ENCODE measurements at places on chromosomes 2 and 18.
A peak's percentile ranks its signal among the peaks of the same experiment; 100 is the strongest.

DNA sequence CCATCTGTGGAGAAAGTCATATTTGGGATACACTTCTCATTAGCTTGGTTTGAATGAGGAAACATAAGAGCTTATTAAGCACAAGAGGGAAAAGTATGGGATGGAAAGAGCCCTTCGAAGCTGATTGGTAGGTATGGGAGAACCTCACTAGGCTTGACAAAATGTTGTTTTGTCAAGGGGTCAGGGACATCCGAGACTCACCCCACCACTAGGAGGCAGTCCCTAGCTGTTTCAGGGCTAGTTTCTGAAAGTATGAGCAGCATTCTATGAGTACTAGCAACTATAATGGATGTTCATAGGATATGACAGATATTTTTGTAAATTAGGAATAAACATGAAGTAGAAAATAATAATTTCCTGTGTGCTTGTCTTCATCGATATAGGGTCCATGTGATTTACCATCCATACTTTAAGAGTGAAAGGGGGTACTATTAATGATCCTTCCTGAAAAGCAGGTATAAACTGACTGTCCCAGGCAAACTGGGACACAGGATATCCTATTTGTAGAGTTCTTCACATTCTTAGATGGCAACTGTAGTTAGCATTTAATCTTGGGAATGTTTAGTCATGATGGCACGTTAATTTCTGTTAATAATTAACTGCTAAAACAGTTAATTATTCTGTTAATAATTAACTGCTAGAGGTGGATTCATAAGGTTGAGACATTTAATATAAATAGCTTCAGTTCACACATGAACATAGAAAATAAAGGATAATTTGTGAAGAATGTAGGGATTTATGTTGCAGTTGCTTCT is 28.4 kb downstream of the OTX1 start:
- DNase-seq = no peak

GRCh38 chr2:215794829-215795546 is 218.4 kb downstream of the MREG start:
- DNase-seq = no peak

DNA sequence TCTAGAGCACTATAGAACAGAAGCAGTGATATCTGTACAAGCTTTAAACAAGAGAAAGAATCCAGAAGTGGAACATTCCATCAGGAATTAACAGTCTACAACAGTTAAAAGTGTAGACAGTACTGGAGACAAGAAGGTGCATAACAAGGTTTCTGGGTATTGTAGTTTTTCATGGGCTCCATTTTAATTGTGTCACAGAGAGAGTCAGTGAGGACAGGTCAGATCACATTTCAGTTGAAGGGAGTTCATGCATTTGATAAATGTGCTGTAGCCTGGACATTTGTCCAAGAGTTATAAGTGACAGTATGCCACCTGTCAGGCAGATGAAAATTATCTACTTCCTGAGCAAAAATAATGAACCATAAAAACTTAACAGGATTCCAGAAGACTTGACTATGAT is 328.6 kb downstream of the CNTNAP5 start:
- DNase-seq = no peak

DNA sequence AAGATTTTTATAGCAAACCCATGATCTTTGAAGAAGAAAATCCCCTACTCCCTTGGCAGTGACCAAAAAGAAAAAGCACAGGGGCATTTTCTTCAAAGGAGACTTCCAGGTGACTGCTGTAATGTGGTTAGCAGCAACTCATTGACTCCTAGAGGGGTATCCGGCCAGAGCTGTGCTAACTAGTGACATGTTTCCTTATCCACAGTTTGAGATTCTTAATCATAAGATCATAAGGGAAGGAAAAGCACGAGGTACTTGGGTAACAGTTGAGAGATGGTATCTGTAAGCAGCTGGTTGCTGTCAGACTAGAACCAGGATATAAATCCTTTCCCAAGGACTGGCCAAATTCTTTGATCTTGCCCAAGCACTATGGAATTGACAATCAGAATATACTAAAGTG is 124.7 kb downstream of the MREG start:
- DNase-seq = no peak

DNA sequence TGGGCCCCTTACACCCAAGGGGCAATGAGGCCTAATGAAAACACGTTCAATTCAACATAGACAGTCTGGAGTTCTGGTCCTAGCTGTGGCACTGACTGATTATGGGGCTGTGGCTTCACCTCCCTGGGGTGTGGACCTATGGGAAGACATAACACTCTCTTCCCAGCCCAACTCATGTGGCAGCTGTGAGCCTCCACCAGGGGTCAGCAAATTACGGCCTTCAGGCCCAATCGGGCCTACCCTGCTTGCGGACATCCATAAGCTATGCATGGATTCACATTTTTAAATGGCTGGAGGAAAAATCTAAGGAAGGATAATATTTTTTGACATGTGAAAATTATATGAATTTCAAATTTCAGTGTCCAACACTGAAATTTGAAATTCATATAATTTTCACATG is 101.3 kb downstream of the LOXHD1 start:
- peak; percentile 15 for DNase-seq

DNA sequence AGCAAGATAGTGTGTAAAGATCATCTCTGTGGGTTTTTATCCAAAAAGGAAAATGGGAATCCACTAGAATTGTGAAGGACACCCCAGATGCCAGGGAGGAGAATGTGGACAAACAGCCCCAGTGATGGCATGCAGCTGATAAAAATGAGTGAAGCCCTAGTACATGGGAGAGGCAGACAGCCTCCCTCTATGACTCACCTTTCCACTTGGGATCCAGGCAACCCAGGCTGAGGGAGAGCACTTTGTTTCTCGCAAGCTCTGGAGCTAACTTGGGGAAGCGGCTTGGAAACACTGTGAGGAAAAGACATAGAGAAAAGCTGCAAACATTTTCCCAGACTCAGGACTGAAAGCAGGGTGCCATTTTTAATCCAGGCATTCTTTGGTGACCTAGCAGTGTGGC is 5.3 kb upstream of the FLACC1 start:
- DNase-seq = no peak

- no peak for DNase-seq
Observed at GRCh38 chr2:16351137-16351536, 314.5 kb downstream of the CYRIA start.

GRCh38 chr18:50117863-50118262 is 77.1 kb downstream of the MYO5B start:
- DNase-seq = peak; percentile 47

- no peak for DNase-seq
Observed at GRCh38 chr2:240277807-240278522, 137.5 kb upstream of the OTOS start.

DNA sequence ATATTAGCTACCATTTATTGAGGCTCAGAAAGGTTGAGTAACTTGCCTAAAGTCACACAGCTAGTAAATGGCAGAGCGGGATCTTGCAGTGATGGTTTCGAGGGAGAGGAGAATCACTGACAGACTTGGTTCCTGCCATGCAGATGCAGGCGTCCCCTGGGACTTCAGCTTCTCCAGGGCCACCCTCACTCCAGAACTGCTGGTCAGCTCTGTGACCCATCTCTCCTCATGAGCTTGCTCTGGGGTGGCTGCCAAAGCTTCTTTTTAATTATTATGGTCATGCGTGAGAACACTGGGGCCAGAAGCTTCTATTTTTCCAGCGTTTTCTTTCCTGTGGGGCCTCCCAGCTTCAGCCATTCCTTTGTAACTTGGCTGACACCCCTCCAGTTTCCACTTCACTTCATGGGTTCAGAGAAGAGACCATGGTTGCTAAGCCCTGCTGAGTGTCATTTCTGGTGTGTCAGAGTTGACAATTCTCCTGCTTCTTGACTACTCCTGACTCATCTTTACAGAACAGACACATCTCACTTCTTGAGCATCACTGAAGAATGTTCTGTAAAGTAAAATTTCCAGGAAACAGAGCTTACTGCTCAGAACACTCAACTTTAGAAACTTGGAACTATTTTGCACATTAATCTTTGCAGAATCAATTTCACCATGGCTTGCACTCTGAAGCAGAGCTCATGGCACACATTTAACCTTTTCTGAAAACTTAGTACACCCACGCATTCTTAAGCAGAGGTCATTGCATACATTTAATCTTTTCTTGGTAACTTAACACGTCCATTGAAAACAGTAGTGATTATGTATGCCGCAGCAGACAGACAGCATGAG is 70.4 kb downstream of the IL1R2 start:
- peak; percentile 90 for DNase-seq

DNA sequence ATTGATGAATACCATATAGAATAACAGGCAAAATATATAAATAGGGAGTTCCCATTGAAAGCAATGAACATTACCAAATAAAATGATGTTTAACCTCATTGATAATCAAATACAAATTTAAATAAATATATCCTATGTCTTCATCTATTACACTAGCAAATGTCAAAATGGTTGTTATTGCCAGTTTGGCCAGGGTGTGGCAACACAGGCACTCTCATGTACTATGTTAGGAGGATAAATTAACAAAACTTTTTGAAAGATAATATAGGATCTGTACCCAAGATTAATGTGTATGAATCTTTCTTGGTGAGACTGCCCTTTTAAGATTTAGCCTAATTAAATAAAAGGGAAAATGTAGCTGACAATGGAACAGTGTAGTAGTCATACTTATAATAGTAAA is 659.3 kb downstream of the ERBB4 start:
- peak; percentile 1 for DNase-seq

- no peak for DNase-seq
Observed at GRCh38 chr2:150256736-150257135, 230.7 kb downstream of the RND3 start.

DNA sequence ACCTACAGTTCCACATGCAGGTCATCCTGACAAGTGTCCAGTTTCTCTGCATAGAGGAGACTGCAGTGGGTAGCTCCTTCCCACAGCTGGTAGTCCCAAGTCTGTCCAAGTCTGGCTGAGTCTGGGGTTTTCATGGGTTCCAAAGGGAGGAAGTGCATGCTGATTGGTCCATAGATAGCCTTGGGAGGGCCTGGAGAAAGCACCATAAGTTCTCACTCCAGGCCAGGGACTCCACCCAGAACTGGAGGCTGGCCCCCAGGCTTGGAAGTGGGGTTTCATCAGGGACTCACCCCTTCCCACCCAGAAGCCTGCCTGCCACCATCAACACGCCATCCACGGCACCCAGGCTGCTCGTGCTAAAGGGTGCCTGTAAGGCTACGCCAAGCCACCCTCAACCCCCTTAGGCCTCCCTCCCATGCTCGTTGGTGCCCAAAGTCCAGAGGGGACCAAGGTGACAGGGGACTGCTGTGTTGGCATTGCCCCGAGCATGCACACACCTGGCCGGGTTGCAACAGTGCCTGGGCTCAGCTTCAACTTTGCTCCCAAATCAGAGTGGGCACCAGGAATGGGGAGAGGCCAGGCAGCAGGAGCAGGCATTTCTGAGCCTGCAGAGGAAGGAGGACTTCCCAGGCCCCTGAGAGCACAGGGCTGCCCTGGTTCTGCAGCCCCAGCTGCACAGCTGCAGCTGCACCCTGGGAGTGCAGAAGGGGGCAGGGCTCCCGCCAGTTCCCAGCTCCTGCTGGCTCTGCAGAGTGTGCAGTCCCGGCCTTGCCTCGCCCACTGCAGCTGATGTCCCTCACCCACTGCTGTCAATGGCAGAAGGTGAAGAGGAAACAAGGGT is 116.5 kb upstream of the MAP2 start:
- DNase-seq = no peak

DNA sequence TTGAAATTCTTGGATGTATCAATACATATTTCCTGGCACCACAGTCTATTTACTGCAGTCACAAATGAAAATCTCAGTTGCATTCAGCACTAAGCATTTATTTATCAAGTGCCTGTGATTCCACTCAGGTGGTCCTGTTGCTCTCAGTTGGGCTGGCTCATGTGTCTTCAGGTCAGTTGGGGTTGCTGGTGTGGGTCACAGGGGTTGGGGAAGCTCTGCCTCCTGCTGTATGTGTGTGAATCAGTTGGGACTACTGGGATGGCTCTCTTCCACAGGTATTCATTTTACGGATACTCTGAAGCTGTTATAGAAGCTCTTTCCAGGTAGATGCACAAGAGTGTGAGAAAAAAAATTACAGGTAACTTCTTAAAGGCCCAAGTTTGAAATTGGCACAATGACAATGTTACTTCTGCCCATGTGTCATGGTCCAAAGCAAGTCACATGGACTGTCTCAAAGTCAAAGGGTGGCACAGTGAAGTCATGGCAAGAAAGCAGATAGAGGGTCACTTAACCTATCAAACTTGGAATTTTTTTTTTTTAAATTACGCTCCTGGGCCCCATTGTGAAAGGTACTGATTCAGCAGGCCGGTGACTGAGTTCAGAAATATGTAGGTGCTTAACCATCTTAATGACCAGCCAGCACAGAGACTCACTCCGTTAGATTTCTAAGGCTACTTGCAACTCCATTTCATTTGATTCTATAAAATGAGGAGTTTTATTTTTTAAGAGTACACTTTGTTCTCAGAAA is 249.2 kb upstream of the GCFC2 start:
- no peak for DNase-seq

DNA sequence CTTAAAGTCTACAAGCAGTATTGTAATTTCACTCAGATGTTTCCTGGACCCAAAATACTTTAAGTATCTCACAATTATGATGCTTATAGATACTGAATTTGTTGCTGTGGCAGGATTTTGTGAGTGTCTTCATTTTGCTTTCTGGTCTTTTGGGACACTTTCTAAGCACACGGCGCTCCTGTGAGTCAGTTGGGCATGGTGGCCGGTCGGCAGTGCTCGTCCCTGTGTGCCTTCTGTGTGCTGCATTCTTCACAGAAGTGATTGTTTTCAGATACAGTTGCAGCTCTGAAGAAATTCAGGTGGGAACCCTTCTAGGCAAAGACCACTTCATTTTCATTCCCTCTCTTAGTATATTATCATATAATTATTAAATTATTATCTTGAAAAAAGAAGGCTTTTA is 273.3 kb downstream of the ZNF407 start:
- DNase-seq = no peak

DNA sequence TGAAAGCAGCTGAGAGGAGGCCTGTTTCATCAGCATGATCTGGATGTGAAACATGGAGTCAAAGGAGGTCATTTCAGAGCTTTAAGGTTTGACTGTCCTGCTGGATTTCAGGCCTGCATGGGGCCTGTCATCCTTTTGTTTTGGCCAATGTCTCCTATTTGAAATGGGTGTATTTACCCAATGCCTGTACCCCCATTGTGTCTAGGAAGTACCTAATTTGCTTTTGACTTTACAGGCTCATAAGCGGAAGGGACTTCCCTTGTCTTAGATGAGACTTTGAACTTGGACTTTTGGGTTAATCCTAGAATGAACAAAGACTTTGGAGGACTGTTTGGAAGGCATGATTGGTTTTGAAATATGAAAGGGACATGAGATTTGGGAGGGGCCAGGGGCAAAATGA is 19.3 kb upstream of the CYP27C1 start:
- DNase-seq = no peak

GRCh38 chr2:59529726-59530125 is 1023.7 kb downstream of the BCL11A start:
- no peak for DNase-seq

GRCh38 chr2:99088017-99088416 is 53.5 kb upstream of the C2orf15 start:
- DNase-seq = no peak

GRCh38 chr2:140882671-140883620 is 1247.9 kb downstream of the LRP1B start:
- DNase-seq = no peak

DNA sequence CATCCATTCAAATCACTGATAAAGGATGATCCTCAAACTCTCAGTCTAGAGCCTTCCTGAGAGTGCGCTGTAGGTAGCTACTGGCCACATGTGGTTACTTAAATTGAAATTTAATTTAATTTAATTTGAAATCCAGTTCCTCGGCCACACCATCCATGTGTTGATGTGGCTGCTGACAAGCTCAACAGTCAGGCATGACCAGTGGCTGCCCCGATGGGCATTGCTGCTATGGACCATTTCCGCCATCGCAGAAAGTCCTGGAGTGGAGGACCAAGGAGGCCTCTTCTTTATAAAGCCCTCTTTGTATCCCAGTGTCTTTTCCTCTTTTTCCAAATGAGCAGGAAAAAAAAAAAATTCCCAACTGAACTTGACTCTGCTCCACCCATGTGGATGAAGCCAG is 100.6 kb downstream of the HDAC4 start:
- no peak for DNase-seq
